Right ventricle myocardium superior (tissue), 1 donor: ENCODE measurements at places on chromosomes 2 and 18.

- DNase-seq, result no peak
Measured at GRCh38 chr2:172442072-172442895, 14.9 kb downstream of the ITGA6 start.

DNA sequence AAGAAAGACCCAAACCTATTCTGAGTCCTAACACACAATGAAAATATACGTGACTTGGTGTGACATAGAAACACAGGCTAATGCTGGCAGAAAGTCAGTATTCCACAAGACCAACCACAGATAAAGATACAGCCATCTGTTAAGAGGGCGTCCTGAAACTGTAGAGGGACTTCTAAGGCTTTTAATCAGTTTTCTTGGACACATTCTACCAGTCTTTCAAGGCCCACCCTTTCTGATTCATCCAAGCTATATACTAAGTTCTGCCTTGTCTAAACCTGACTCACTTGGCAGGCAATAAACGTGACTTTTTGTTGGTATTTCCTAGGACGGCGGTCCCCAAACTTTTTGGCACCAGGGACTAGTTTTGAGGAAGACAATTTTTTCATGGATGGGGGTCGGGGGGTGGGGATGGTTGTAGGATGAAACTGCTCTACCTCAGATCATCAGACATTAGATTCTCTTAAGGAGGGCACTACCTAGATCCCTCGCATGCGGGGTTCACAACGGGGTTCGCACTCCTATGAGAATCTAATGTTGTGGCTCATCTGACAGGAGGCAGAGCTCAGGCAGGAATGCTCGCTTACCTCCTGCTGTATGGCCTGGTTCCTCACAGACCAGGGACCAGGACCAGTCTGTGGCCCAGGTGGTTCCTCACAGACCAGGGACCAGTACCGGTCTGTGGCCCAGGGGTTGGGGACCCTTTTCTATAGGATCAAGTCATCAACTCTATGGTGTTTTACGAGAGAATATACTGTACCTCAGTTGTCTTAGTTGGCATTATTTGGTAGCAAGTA lies 61.4 kb downstream of the SP3 start:
- DNase-seq, result no peak

DNA sequence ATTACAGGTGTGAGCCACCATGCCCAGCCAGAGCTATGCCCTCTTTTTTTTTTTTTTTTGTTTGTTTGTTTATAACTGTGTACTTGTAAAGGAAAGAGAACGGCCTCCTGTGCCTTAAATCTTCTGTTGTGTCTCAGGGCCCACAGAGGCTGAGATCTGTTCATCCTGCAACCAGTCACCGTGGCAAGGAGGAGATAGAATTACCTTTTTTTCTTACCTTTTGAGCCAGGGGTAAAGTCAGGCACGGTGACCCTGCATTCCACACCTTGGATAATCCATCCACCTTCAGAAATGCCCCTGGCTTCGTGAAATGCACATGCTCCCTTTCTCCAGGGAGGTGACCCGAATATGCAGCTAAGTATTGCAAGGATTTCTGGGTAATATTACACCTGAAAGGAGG lies 12.8 kb downstream of the NEDD4L start:
- DNase-seq, result no peak

- no peak for DNase-seq
Measured at GRCh38 chr18:62937065-62937464, 221.7 kb downstream of the PHLPP1 start.

DNA sequence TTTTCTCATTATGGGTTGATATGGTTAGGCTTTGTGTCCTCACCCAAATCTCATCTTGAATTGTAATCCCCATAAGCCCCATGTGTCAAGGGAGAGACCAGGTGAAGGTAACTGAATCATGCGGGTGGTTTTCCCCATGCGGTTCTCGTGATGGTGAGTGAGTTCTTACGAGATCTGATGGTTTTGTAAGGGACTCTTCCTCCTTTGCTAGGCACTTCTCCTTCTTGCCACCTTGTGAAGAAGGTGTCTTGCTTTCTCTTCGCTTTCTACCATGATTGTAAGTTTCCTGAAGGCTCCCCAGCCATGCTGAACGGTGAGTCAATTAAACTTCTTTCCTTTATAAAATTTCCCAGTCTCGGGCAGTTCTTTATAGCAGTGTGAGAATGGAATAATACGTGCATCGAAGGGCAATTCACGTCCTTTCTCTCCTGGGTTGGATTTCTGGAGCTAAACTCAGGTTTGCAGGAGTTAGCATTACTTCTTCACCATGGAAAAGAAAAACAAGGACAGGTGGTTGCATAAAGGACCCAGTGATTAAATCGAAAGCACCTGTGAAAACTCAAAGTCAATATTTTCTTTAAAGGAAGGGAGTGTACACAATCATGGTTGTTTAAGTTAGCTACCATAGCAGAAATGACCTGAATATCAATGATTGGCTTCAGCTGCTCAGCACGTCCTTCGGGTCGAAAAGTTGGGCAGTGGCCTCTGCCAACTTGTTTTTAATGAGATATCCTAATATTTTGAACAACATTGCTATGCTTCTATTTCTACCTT lies 54.1 kb downstream of the CDC42EP3 start:
- DNase-seq, result no peak

GRCh38 chr2:164992818-164993217 lies 37.5 kb upstream of the SLC38A11 start:
- no peak for DNase-seq

GRCh38 chr2:217367464-217367863 lies 507.6 kb upstream of the TNP1 start:
- DNase-seq, result no peak
